EL (cell line): ENCODE measurements at places on chromosomes 16 and 17.

DNA sequence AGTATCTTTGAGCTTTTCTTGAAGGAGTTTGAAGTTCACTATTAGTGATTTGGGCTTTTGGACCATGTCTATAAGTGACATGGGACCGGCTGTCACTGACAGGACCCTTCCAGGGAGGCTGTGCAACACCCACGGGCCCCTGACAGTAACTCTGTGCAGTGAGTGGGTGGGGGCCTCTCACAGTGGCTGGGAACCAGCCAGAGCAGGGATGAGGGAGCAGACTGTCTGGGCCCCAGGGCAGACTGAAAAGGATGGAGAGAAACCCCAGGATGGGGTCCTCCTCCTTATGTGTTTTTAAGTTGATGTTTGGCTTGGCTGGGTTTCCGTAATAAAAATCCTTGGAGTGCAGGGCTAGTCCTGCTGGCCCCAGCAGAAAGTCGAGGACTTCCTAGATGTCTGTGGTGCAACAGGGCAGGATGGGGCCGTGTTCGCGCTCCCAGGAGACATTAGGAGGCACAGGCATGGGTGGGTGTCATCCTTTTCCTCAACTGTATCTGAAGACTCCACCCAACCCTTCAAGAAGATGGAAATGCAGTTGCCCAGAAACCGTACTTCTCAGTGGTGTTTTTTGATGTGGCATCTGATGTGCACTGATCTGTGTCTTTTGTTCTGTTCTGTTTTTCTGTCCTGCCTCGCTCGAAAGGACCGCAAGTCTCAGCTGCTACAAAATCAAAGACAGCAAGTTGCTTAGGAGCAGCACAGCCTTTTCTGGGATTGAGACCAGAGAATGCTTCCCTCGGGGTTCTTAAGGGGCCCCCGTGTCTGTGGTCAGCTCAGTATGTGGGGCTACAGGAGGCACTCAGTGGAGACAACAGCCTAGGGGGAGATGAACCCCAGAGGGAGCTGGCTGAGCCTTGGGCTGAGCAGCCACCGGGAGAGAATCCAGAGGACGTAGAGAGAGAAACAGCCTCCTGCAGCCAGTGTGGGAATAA is 24.2 kb downstream of the PLD6 start:
- no peak for DNase-seq

GRCh38 chr17:48126532-48126850 is 18.9 kb downstream of the SNX11 start:
- DNase-seq: no peak

DNA sequence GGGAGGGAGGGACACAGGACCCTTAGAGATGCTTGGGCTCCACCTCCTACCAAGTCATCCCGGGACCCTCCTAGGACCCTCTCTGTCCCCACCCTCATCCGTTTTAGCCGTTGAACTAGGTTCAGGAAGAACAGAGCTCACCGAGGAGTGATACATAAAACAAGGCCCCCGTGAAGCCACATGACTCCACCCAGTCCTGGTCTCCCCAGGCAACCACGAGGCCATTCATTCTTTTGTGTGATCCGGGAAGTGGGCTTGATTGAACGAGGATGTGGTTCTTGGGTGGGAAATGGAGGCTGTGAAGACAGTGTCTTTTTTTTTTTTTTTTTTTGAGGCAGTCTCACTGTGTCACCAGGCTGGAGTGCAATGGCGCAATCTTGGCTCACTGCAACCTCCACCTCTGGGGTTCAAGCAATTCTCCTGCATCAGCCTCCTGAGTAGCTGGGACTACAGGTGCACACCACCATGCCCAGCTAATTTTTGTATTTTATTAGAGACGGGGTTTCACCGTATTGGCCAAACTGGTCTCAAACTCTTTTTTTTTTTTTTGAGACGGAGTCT is 14.8 kb downstream of the TRARG1 start:
- no peak for DNase-seq

DNA sequence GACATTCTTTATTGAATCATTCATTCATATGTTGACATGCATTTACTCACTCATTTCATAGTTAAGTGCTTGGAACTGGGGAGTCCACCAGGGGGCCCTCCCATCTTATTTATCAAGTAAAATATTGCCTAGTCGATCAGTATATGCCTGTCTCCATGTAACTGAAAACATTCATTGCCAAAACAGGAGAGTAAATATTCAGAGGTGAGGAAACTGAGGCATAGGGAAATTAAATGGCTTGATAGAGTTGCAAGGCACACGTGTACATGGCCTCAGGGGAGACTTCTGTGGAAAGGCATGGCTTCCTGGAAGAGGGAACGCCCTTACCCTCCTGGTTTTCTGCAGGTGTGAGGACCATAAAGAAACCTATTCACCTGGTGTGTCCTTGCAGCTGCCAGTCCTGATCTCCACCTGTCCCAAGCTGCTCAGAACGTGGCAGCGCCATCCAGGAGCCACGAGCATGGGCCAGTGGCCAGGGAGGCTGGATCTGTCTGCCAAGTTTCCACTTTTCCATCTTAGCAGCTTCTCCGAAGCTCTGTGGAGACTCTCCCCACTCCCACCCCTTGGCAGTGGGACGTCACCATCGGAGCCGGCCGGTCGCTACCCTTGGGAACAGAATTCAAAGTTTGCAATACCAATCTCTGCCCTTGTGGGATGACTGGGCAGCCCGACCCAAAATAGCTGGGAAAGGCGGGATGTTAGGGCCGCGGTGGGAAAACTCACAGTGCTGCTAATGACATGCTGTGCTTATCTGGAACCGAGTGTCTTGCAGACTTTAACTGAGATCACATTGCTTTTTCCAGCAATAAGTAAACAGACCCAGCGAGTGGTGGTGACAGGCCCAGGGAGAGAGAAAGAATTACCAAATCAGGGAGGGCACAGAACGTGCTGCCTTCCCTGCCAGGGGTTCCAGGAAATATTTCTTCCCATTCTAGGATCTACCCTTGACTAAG is 4.1 kb upstream of the C1QTNF1 start:
- DNase-seq: peak; percentile 77

DNA sequence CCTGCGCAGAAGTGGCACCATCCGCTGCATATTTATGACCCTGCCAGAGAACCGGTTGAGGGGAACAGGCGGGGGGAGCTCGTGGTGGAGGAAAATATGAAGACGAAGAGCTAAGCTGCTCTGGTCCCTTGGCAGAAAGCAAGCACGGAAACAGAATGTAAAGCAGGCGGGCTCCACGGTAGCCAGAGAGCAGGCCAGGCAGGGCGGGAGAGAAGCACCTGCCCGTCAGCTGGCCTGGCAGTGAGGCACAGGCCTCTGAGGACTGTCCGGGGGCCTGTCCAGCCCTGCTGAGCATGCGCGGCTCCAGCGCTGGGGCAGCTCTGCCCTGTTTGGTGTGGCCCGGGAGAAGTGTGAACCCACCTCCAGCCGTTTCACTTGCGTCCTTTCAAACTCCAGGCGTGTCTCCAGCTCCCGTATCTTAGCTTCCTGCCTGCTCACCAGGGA is 46.7 kb downstream of the PIPOX start:
- DNase-seq: no peak

DNA sequence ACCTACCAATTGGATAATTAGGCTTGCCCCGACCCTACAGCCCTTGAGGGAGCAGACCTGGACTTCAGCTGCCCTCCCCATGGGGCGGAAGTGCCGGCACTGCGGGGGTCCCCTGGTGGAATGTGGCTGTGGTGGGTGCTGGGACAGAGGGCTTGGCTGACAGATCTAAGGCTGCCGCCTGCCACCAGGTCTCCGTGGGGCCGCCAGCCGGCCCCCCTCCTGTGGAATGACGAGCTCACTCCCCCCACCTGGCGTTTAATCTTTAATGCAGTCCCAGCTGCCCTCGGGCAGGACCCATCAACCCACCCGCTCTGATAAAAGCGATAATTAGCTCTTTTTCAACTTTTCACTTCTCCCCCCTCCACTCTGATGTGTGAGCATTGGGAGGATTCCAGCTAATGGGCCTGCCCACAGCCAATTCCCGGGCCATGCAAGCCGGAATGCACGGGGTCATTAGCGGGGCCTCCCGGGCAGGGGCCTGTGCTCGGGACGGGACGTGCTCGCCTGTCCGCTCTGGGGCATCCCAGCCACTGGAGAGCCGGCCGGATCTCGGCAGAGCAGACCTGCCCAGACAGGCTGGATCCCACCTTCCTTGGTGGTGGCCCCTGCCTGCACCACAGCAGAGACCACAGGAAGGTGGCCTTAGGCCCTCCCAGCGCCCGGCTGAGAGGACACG is 28.3 kb upstream of the GOSR2 start:
- DNase-seq: no peak

DNA sequence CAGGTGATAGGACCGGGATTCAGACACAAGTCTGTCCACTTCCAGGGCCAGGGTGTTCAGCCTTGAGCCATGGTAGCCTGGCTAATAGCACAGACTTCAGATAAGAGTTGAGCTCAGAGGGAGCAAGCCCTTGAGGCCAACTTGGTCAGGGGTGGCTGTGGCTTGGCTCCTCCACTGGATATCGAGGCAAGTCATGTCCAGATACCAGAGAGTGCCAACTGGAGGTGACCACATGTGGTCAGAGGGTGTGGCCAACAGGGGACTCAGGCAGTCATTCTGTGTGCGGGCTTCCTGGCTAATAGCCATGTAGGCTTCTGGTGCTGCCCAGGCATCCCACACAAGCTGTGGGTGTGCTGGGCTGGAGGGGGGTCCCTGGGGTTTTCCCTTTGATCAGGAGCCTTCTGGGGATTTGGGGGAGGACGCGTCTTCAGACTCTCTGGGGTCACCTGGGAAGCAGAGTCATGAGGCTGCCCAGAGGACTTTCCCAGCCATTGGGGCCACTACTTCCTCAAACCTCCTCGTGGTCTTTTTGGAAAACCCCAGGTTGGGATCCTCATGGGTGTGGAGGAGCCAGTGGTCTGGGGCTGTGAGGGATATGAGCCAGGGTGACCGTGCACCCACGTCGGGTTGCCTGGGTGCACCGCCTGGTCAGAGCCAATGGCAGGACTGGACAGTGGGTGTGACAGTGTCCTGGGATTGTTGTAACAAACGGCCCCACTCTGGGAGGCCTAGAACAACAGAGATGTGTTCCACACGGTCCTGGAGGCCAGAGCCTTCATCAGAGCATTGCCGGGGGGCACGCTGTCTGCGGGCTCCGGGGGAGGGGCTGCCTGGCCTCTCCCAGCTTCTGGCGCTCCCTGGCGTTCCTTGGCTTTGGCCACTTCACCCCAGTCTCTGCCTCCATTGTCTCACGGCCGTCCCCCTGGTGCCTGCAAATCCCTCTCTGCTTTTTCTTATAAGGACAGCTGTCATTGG is 25.0 kb downstream of the COX4I1 start:
- DNase-seq: no peak

- no peak for DNase-seq
These were observed 4.9 kb downstream of the SPPL2C start for GRCh38 chr17:45849536-45849990.

GRCh38 chr17:45410144-45411091 is 22.3 kb downstream of the ARHGAP27 start:
- no peak for DNase-seq

- DNase-seq: no peak
These were observed 33.5 kb downstream of the PPM1E start for GRCh38 chr17:58789160-58789559.

GRCh38 chr17:64253470-64253869 is 9.6 kb downstream of the TEX2 start:
- DNase-seq: no peak

GRCh38 chr17:79465681-79466025 is 145.2 kb downstream of the RBFOX3 start:
- no peak for DNase-seq

GRCh38 chr17:8069587-8069860 is 18.0 kb downstream of the ALOX12B start:
- DNase-seq: no peak

- no peak for DNase-seq
These were observed 36.7 kb downstream of the GRIN2C start for GRCh38 chr17:74822939-74823367.

DNA sequence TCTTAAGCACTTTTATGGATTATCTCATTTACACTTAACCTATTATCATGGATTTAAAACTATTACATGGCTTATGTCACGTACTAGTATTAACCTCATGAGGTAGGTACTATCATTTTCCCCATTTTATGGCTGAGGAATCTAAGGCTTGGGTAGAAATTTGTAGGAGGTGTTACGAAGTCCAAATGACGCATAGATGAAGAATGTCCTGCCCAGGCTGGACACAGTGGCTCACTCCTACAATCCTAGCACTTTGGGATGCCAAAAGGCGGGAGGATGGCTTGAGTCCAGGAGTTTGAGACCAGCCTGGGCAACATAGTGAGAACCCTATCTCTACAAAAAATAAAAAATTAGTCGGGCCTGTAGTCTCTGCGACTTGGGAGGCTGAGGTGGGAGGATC is 4.8 kb upstream of the C1QL1 start:
- DNase-seq: peak; percentile 92

GRCh38 chr16:73020409-73020884 is 27.5 kb downstream of the ZFHX3 start:
- DNase-seq: peak; percentile 96

- DNase-seq: no peak
These were observed 18.5 kb upstream of the BBS2 start for GRCh38 chr16:56538331-56538730.

GRCh38 chr16:24075931-24076716 is 180.0 kb upstream of the CACNG3 start:
- no peak for DNase-seq

DNA sequence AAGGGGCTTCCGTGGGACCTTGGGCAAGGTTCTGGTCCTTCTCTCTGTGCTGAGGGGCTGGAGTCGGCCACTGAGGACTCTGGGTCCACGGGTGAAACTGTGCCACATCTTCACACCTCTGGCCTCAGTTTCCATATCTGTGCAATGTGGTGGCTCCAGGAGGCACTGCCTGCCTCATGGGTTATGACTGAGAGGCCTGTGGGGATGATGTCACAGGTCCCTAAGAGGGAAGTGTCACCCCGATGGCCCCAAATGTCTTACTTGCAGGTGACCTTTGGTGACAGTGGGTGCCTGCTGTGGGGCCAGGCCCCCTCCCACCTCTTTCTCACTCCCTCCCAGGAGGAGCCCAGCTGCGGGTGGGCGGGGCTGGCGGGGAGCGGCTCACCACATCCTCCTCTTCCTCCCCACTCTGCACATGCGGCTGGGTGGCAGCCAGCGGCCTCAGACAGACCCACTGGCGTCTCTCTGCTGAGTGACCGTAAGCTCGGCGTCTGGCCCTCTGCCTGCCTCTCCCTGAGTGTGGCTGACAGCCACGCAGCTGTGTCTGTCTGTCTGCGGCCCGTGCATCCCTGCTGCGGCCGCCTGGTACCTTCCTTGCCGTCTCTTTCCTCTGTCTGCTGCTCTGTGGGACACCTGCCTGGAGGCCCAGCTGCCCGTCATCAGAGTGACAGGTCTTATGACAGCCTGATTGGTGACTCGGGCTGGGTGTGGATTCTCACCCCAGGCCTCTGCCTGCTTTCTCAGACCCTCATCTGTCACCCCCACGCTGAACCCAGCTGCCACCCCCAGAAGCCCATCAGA is at the start of gene IL21R:
TSS of gene IL21R (plus strand) at position 407 of the 801 bp plus-strand sequence. CDS start 27,898 bp downstream, outside the sequence.
- DNase-seq: peak; percentile 57

- DNase-seq: no peak
These were observed 260.6 kb upstream of the RPL38 start for GRCh38 chr17:73942703-73943415.

- no peak for DNase-seq
These were observed 447.8 kb upstream of the GOT2 start for GRCh38 chr16:59181821-59182420.

- no peak for DNase-seq
These were observed 548.9 kb upstream of the CDH8 start for GRCh38 chr16:62585041-62585545.

- peak; percentile 90 for DNase-seq
These were observed 8.2 kb downstream of the RHBDF2 start for GRCh38 chr17:76492989-76493501.

GRCh38 chr17:46727572-46728348 is 90.7 kb downstream of the WNT3 start:
- DNase-seq: peak; percentile 92
